Right renal pelvis (tissue), 4 donors: ENCODE measurements at places on chromosomes 1 and 21.

DNA sequence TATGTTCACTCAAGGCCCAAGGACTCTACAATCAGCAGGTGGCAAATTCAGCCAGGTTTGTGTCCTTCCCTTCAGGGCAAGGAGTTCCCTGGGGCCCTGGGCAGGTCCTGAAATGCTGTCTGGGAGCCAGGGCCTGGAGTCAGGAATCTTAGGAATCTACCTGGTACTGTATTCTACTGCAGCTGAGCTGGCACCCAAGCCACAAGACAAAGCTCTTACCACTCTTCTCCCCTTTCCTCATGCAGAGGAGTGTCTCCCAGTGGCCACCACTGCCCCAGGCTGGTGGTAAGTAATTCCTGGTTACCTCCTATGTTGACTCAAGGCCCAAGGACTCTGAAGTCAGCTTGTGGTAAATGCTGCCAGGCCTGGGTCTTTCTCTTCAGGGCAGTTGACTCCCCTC, 153.4 kb downstream of the NRIP1 start:
- no peak for DNase-seq

GRCh38 chr1:107436552-107437241, 295.9 kb downstream of the NTNG1 start:
- no peak for DNase-seq

- no peak for DNase-seq
Measured at GRCh38 chr1:230171356-230172015, 104.4 kb downstream of the GALNT2 start.

DNA sequence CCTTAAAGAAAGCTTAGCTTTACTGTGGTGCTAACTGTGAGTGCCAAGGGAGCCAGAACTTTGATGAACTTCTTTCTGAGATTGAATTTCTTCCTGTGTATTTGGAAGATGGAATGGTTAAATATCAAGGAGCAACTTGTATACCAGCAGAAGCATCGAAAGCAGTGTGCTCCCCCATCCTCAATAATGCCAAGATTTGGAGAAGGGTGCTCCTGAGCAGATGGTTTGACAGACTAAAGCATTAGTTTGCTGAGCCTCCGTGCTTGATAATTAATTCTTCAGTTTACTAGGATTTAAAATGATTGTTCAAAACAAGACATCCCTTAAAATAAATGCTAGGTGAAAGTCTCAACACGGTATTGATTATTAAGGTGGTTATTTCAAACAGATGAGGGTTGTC, 42.4 kb upstream of the AKT3 start:
- DNase-seq: no peak

- DNase-seq: peak; percentile 41
Measured at GRCh38 chr1:80217377-80217986, 1211.0 kb upstream of the ADGRL4 start.

DNA sequence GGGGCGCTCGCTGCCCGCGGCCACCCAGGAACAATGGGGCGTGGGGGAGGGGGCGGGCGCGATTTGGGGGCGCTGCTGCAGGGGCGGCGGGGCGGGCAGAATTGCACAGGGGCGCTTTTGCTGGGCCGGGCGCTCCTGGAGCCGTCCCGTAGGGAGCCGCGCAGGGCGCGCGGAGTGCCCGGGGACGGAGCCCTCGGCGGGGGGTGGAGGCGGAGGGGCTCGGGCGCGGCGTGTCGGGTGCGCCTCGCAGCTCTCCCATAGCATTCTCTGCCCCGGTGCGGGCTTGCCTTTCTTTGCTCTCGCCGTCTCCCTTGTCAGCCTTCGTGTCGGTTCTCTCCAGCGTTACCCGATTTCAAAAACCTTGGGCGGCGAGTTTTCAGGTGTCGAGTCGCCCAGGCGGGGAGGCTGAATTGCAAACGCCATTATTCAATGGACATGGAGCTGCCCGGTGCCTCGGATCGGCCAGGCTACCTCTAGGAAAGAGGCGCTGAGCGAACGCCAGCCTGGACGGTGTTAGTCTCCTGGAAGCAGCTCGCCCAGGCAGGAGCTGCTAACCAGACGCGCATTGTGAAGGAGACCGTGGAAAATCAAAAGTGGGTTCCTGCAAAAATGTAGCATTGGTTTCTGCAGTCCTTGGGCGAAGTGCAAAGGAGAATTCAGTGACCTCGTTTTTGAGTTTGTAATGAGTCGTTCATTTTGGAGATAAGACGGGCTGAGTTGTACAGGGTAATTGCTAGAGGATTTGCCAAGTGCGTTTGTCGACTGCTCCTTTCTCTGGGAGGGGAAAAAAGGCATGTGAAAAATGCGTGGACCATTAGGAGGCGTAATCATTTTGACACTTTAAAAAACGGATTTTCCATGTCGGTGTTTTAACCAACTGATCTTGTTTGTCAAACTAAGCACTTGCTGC, 626 bp downstream of the CXADR start:
- DNase-seq: no peak

DNA sequence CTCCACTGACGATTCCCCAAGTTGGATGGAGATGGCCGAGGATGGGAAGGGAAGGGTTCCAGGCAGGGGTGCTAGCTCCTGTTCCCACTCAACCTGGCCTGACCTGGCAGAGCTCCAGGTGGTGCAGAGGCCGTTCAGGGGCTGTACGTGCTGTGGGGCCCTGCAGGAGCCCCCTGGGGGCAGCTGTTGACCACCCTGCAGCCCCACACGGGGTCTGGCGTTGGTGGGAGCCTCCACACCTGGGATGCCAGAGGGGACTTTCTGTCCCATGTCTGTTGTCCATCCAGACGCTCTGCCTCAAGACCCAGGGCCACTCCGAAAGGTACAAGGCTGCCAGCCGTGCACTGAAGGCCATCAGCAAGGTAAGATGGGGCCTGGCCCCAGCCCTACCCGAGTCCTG, 20.0 kb downstream of the ARHGEF16 start:
- no peak for DNase-seq

DNA sequence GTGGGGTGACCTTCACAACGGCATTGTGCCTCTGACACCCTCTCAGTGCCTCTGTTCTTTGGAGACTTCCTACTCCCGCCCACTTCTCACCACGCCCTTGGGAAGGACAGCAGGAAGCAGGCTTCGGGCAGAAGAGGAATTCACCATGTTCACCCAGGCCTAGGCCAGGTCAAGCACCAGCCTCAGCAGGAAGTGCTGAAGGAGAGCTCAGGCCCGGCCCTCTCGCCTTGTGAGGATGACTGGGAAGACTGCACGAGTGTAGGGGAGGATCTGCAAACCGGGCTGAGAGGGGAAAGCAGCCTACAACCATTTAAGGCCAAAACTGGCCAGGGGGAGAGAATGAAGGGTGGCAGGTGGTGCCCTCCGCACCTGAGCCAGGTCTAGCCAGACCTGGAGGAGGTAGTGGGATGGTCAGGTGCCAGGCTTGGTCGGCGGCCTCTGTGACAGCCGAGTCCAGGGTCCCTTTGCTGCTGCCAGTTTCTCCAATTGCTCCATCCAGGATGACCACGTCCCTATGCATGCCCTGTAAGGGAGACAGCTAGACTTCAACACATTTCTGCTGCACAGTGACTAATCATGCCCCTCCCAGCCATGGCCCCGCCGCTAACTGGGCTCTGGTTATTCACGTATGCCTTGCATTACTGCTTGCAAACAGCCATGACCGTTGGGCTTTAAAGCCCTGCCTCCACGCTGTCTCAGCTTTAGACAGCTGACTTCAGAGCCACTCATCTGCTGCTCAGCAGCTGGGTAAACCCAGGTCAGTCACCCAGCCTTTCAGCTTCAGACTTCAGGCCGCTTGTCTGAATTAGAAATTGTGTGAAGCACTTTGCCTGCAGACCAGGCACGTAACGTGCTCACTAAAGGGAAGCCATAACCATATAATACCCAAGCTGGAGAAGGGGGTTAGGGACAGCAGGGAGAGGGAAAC, 8.9 kb downstream of the MRTO4 start:
- no peak for DNase-seq

- DNase-seq: peak; percentile 58
Measured at GRCh38 chr21:39675993-39676661, 63.4 kb downstream of the B3GALT5 start.

DNA sequence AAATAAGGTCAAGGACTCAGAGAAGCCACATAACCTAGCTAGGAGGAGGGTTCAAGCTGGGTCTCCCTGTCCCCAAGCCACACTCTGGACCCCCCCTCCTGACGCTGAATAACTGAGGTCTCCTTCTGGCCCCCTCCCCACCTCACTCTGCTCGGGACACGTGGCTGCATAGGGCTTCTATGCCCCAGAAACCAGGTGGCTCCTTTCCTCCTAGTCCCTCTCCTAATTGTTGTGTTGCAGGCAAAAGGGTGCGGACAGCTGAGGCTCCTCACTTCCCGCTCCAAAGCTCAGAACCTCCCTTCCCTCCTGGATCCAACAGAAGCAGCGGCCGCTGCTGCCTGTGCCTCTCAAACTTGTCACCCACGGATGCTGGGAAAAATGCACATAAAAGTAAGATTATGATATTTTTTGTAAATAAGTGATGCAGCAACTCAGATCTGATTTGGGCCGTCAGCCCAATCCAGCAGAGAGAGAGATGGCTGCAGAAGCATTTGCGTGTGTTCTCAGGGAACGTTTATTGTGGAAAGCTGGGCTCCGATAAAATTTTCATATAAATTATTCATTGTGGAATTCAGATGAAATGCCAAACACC, 40.8 kb upstream of the C1orf174 start:
- DNase-seq: no peak

- peak; percentile 52 for DNase-seq
Measured at GRCh38 chr1:114979278-114979891, 50.2 kb upstream of the TSHB start.

- no peak for DNase-seq
Measured at GRCh38 chr21:31557421-31558188, 101.9 kb upstream of the SOD1 start.

DNA sequence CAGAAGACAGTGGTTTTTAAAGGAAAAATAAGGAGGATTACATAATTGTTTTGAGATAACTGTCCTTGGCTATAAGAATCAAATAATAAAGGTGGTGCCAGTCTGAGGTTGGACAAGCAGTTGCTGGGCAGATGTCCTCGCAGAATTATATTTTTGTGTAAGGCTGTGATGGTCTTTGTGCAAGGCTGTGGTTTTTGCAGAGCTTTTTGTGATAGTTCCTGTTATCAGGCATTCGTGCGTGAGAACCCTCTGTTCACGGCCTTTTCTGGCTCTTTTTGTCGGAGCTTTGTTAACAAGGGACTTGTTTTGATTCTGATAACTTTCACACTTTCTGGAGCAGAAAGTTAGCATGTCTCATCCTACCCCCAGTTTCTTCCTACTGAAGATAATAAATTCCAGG, 33.4 kb downstream of the SH3BP5L start:
- DNase-seq: no peak

- DNase-seq: no peak
Measured at GRCh38 chr1:6465461-6466005, 440 bp downstream of the TNFRSF25 start.
